ENCODE measurements at places on chromosomes 7 and 10.
A peak's percentile ranks its signal among the peaks of the same experiment; 100 is the strongest.

DNA sequence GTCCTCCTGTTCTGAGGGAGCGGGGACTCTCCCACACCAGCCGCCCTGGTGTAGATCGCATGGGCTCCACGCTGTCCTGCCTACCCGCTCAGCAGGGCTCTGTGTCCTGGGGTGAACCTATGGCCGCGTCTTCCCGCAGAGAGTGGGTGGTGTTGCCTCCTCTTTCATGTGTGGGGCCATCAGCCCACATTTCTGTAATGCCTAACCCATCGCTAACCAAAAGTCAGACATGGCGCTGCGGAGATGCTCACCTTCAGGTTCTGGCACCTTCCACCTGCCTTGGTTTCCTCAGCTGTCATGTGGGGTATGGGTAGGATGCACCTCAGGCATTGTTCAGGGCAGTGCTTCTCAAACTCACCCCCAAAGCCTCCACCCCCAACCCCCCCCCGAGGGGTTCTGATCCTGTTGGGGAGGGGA is 50.5 kb upstream of the CAMK2B start:
- DNase-seq: no peak

DNA sequence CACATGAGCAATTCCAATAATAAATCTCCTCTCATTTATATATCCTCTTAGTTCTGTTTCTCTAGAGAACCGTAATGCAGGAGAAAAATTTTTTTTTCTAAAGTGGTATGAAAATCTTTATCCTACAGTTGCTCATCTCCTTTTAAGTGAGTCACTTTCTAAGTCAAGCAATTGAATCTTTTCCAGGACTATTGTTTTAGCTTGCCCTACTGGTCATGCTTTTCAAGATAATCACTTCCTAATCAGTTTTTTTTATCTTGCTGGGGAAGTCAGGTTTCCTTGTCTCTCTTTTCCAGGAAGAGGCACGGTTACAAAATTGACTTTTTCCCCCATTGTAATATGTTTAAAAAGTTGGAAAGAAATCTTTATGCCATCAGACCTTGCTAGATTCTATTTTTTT is 44.0 kb downstream of the INPP5F start:
- DNase-seq: no peak

DNA sequence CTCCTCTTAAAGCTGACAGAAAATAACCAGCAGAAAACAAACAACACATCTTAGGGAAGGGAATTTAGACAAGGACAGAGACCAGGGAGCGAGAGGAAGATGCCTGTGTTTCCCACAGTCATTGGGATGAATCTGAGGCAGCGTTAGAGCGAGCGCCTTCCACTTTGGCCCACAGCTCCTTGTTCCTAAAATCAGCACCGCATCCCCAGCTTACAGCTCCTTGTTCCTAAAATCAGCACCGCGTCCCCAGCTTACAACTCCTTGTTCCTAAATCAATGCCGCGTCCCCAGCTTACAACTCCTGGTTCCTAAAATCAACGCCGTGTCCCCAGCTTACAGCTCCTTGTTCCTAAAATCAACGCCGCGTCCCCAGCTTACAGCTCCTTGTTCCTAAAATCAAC is 593.3 kb downstream of the PTPRN2 start:
- no peak for DNase-seq

DNA sequence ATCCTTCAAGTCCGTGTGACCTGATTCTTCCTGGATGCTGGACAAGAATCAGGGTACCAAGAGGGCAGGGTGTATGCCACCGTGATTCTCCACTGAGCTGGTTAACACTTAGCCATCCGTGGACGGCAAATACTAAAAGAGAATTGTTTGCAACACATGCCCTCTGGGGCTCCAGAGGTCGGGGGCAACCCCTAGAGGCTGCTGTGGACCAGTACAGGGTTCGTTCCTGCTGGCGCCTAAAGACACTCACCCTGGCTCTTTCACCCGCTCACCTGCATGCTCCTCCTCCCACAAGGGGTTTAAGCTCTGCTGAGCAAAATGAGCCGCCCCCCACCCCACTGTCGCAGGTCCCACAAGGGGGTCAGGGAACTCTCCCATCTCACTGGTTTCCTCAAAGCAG is 148.7 kb upstream of the ITGB1 start:
- no peak for DNase-seq

DNA sequence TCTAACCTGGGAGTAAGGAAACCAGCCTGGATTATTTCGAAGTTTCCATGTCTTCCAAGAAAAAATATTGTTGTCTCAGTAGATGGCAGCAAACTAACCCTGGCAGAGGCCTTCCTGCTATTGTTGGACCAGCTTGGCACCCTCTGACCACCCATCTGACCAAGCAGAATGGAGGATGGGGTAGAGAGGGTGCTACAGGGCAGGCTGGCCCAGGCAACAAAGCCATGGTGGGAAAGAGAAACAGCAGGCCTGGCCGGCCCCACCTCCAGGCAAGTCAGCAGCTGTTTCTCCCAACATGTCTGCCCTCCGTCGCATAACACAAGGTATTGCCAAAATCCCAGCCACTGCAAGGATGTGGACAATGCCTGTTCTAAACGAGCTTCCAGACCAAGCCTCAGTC is 95.0 kb downstream of the FAM53B start:
- DNase-seq: no peak

DNA sequence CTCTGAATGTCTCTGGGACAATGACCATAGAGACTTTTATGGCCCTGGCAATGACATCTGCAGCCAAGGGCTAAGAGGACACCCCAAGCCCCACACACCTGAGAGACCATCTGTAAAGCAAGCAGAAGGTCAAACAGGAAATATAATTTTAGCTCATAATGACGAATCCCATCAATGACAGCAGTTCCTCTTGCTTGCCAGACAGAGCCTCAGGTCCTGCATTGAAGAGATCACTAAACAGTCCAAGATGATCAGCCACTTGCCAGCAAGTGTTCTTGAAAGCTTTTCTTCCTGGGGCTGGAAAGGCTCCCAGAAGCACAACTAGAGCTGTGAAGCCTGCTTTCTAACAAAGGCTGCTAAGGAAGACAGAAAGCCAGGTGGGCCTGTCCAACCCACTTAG is 993.7 kb upstream of the AUTS2 start:
- no peak for DNase-seq

- DNase-seq: no peak
These were observed 30.1 kb upstream of the PTPRN2 start for GRCh38 chr7:158617737-158618128.

- no peak for DNase-seq
These were observed 9.8 kb upstream of the AGK start for GRCh38 chr7:141541375-141541774.

DNA sequence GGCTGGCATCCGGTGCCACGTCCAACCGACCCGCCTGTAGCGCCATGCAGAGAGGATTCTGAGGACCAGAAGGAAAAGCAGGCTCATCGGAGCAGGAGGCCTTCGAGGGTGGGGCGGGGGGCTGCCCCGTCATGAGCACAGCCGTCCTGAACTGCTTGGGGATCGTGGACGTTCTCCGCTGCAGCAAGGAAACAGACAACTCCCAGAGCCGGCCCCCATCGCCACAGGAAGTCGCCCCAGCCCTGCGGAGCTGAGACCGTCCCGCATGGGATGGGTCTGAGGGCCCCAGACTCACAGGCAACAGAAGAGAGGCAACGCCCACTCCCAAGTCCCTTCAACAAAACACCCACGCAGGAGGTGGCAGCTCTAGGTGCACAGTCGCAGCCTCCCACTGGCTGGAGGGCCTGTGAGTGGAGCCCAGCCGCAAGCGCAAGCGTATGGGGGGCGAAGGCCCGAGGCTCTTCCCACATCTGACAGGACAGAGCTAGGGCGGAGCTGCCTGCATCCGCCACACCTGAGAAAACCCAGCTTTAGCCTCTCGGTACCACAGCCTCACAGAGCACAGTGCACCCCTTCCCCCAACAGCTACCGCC is 64.7 kb upstream of the TNRC18 start:
- DNase-seq: no peak

DNA sequence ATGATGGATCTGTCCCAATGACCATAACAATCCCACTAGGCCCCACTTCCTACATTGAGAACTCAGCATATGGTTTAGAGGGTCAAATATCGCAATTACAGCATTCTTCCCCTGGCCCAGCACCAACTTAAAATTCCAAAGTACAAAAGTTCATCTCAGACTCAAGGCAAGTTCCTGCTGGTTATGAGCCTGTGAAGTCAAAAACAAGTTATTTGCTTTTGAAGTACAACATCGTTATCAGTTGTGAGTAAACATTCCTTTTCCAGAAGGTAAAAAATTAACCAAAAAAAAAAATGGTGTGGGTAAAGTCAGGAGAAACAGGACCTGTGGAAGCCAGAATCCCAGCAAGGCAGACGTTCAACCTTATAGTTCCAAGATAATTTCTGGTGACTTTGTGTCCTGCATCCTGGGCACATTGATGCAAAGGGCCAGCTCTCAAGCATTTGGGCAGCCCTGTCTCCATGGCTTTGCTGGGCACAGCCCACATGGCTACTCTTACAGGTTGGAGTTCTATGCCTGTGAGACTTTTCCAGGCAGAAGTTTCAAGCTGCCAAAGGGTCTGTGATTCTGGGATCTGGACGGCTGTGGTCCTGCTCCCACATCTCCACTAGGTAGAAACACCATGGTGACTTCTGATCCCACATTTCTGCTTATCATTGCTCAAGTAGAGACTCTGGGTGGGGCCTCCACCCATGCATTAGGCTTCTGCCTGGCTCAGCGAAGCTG is 37.5 kb downstream of the AKR1C8 start:
- DNase-seq: no peak

GRCh38 chr10:126670895-126671261 is 385 bp upstream of the C10orf90 start:
- no peak for DNase-seq

DNA sequence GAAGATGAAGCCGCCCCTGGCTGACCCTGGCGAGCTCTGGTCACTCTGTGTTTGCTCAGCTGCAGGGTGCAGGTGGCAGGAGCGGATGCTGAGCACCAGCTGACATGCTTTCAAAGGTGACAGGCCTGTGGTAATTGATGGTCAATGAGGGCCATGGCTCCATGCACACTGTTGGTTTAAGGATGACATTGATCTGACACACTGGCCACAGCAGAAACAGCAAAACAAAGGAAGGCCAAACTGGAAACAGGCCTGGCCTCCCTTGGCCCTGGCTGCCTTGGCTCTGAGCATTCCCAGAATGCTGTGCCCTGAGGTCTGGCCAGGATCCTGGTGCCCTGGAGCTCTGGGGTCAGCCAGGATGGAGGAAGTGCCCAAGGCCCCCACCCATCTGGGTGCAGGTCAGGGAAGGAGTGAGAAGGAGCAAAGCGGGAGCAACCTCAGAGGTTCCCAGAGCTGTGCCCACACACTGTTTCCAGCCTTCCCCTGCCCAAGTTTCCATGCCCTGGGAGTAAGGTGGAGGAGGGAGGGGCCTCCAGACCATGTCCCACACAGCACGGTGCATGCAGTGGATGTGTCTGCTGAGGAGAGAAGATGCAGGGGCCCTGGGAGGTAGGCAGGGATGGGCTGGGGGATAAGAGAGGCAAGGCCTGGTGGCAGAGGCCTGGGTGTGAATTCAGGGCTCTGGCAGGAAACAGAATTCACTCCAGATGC is 302.2 kb downstream of the RPS24 start:
- DNase-seq: peak; percentile 5

DNA sequence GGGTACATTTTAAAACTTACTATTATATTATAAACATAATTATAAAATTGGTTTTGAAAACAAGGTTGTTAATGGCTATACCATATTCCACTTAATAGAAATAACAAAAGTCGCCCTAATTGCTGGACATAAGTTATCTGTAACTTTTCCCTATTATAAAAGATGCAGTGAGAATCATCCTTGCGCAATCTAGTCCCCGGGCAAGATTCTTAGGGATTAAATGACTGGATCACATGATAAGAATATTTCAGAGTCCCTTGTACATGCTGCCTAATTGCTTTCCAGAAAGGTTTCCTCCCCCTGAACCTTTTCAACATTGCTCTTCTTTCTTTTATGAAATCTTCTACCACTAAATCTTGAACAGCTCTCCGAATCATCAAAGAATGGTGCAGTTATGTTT is 479.8 kb upstream of the MKI67 start:
- DNase-seq: no peak

GRCh38 chr7:151504715-151505326 is 14.9 kb downstream of the RHEB start:
- no peak for DNase-seq

Measured in stimulated activated CD8-positive, alpha-beta memory T cell treated with anti-CD3 and anti-CD28 coated beads, Interleukin-4, amount 100 ng/mL, for 48 hours (primary cell).